RCC 7860 (cell line): ENCODE measurements at places on chromosomes 2 and 18.

DNA sequence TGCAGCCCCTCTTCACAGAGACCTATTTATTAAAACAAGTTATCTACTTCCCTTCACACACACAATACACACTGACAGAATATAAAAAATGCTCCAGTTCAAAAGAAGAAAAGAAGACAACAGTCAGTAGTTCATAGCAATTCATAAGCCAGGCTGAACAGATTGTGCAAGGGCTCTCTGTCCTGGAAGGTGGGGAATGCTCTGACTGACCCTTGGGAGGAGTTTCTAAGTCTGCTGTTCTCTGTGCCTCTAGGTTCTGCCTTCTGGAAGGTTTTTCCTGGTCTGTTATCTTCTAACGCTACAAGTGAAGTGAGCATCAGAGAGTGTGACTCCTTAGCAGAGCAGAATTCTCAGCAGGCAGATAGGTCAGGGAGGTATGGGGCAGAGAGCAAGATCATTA is 35.7 kb downstream of the SP3 start:
- no peak for DNase-seq

DNA sequence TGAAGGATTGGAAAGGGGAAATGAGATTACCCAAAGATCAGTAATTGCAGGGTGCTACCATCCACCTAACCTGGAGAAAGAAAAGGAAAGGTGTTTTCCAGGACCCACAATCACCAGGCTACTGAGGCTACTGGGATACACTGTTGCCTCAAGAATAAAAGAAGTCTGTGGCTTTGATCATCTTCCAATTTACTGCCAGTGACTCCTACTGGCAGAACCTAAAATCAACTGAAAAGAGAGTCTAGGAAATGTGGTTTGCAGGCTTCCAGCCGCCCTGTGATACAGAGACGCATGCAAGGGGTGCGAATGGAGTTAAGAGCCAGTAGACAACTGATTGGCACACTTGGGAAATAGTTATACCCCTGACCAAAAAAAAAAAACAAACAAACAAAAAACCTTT is 16.6 kb upstream of the TTL start:
- no peak for DNase-seq

- no peak for DNase-seq
These were observed 3.6 kb upstream of the RUFY4 start for GRCh38 chr2:218065239-218066006.

- no peak for DNase-seq
These were observed 33.9 kb upstream of the INHBB start for GRCh38 chr2:120312076-120312475.

DNA sequence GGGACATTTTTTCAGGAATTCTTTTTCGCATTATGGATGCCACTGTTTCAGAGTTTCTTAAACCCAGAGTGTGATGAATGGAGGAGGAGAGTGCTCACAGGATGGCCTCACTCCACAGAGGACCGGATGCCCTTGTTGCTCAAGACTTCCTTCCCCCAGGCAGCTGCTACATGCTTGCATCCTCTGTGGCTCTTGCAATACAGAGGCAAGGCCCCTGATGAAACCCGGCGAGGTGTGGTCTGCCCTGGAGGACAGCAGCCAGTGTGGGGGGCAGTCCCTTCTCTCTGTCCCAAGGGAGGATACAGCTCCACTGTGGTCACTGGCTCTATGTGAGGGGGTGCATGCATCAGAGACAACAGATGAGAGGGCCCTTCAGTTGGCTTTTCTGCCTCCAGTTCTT is 109.6 kb downstream of the SH3RF3 start:
- DNase-seq = no peak

DNA sequence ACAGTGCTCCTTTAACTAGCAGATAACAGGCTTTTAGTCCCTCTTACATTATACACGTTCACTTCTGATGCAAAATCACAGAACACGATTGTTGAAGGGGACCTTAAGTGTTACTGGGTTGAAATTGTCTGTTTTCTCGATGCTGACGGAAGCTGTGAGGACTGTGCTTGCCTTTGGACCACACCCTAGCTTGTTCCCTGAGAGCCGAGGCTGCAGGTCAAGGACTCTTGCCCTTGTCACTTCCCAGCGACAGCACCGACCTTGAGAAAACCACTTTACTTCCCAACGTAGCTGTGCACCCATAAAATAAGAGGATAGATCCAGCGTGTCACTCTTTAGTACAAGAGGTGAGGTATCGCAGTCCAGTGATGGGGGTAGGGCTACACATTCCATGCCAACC is 701.0 kb downstream of the DCDC2C start:
- DNase-seq = no peak

GRCh38 chr2:611519-611918 is 65.7 kb downstream of the TMEM18 start:
- DNase-seq = no peak

- peak; percentile 94 for DNase-seq
These were observed 20.6 kb downstream of the SMAD7 start for GRCh38 chr18:48929941-48930713.

GRCh38 chr18:11199477-11199876 is 50.1 kb upstream of the PIEZO2 start:
- no peak for DNase-seq

GRCh38 chr2:7014174-7014640 is 97.0 kb downstream of the RNF144A start:
- peak; percentile 4 for DNase-seq

GRCh38 chr2:102111823-102112222 is 30.7 kb upstream of the IL1R1 start:
- no peak for DNase-seq
